ENCODE measurements at places on chromosomes 1 and 21.

GRCh38 chr1:54252371-54252936, 52.5 kb downstream of the MRPL37 start:
- no peak for DNase-seq

GRCh38 chr1:25643929-25644328, 27.3 kb downstream of the MAN1C1 start:
- DNase-seq = no peak

GRCh38 chr1:216535059-216535458, 111.8 kb upstream of the USH2A start:
- no peak for DNase-seq

DNA sequence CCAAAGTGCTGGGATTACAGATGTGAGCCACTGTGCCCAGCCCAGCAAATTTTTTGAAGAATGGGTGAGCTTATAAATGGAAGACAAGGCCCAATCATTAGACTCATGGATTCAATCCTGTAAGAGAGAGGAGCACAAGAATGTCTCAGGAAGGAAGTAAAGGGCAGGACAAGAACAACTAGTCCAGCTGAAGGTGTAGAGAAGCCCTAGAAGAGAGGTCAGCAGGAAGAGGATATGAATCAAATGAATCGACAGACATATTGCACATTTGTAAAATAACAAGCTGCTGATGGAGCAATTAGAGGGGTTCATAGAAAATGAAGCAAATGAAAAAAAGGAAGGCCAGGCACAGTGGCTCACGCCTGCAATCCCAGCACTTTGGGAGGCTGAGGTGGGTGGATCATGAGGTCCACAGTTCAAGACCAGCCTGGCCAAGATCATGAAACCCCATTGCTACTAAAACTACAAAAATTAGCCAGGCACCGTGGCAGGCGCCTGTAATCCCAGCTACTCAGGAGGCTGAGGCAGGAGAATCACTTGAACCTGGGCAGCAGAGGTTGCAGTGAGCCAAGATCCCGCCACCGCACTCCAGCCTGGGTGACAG, 74.9 kb downstream of the MIS18A start:
- no peak for DNase-seq
